ENCODE measurements at places on chromosomes 12 and 14.

DNA sequence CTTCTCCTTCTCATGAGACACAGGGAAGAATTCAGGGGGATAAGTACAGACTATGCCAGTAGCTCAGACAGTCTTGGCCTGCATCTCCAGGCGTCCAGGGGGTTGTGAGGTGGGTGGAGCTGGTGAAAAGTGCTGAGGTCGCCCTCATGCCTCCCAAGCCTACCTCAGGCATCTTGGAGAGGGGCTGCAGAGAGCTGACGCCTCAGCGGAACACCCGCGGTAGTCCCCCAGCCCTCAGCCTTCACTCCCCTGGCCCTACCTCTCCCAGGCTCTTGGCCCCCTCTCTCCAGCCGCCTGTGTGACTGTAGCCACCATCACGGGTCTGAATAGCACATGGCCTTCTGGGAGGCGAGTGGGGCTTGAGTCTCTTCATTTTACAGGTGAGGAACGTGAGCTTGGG lies 59.8 kb upstream of the DLK1 start:
- no peak for DNase-seq

GRCh38 chr12:52573306-52573705 lies 337 bp downstream of the KRT74 start:
- no peak for DNase-seq

GRCh38 chr12:26121323-26122060 lies 3.3 kb downstream of the BHLHE41 start:
- DNase-seq: no peak

DNA sequence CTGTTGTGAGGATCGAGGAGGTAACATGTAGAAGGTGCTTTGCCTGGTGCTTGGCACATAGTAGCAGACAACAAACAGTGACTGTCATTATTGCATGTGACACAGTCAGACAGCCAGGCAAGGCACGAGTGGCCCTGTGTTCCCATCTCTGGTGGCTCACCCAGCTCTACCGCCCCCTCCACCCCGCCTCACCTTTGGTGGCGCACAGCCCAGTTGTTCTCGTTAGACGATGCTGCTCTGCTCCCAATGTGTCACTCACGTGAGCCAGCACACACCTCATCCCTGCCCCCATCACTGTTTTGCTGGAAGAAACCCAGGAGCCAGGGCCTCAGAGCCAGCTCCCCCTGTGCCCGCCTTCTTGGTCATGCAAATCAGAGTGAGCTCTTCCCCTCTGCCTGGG lies 113.3 kb downstream of the CALM1 start:
- no peak for DNase-seq

DNA sequence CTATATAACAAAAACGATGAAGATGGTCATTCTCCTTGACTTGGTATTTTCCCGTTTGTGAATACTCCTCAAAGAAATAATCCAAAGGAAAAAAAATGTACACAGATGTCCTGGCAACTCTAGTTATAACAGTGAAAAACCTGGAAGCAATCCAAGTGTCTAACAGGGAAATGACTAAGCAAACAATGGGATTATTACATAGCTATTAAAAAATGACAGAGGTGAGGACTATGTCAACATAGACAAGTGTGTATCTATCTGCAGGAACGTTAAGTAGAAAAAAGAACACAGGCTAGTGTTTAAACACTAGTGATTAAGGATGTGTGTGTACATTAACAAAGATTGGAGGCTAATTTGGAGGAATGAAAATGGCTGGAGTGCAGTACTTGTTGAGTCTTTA lies 5.9 kb upstream of the APOLD1 start:
- no peak for DNase-seq

GRCh38 chr12:130080205-130080604 lies 82.1 kb upstream of the FZD10 start:
- DNase-seq: no peak

- no peak for DNase-seq
These were observed 50.7 kb downstream of the BCAT1 start for GRCh38 chr12:24898185-24898584.

GRCh38 chr12:124744273-124744640 lies 119.4 kb downstream of the SCARB1 start:
- DNase-seq: no peak

- DNase-seq: no peak
These were observed 1108.3 kb upstream of the FLRT2 start for GRCh38 chr14:84421621-84422020.

GRCh38 chr12:4555804-4556203 lies 6.2 kb upstream of the DYRK4 start:
- no peak for DNase-seq

DNA sequence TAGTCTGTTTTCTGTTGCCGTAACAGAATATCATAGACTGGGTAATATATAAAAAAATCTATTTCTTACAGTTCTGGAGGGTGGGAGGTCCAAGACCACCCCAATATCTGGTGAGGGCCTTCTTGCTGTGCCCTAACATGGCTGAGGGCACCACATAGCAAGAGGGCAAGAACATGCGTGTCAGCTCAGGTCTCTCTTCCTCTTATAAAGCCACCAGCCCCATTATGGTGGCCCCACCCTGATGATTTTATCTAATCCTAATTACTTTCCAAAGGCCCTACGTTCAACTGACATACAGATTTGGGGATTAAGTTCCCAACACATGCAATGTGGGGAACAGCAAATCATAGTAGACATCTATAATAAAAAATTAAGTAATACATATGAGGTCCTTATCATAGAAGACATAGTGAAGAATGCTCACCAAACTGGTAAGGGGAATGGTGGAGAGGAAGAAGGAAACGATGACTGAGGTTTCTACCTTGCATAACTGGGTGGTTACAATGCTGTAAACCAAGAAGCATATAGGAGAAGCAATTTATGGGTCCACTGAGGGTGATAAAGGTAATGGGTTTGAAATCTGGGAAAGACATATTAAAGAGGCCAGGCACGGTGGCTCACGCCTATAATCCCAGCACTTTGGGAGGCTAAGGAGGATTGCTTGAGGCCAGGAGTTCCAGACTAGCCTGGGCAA lies 27.0 kb downstream of the BTBD7 start:
- no peak for DNase-seq

GRCh38 chr14:74324931-74325361 lies 22.2 kb upstream of the ABCD4 start:
- DNase-seq: no peak

DNA sequence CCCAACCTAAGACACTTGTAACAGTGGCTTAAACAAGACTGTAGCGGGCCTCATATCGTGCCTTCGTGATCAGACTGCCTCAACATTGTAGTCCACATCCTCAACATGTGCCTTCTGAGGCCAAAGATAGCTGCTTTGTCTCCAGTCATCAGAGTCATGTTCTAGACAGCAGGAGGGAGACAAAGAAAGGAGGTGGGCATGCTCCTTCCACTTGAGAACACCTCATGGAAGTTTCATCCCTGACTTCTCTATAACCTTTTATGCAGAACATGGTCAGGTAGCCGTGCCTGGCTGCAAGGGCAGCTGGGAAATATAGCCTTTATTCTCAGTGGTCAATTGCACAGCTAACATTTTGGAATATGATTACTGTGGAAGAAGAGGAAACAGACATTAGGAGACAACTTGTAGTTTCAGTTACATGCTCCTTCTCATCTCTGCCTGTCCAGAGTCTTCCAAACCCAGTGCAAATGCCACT lies 25.3 kb upstream of the DHRS2 start:
- DNase-seq: no peak

GRCh38 chr14:99728231-99728920 lies 44.3 kb downstream of the CYP46A1 start:
- no peak for DNase-seq

GRCh38 chr14:71362920-71363584 lies 455.8 kb downstream of the PCNX1 start:
- no peak for DNase-seq

GRCh38 chr12:116346741-116347140 lies 69.2 kb upstream of the MED13L start:
- DNase-seq: no peak

GRCh38 chr12:123914726-123915333 lies 57.8 kb downstream of the CCDC92 start:
- DNase-seq: no peak

- DNase-seq: no peak
These were observed 13.8 kb downstream of the FBRSL1 start for GRCh38 chr12:132503618-132504204.

DNA sequence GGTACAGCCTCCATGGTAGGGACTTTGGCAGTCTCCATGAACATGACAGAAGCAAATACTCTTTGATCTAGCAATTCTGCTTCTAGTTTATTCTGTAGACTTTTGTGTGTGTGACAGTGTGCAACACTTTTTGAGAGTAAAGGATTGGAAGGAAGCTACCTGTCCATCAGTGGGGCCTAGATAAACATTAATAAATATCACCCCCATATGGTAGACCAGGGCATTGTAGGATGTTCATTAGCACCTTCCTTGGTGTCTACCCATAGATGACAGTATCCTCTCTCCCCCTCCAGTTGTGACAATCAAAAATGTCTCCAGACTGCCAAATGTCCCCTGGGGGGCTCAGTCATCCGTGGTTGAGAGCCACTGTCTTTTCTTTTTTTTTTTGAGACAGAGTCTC lies 10.8 kb downstream of the SNRNP35 start:
- DNase-seq: no peak

GRCh38 chr14:85178864-85179263 lies 351.1 kb upstream of the FLRT2 start:
- no peak for DNase-seq

DNA sequence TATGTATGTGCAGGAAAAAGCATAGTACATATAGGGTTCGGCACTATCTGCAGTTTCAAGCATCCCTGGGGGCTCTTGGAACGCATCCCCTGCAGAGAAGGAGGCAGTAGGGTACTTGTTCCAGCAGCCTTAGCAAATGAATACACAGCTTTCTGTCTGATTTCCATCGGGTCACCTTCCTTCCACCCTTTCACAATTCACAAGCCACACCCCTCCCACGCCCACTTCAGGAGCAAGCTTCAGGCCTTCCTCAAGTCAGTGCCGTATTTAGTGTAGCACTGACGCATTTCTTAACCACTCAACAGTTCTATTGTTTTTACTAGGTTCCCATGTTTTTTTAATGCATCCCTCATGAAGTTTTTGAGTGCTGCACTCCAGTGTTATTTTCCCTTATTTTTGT lies 64.2 kb downstream of the CLMN start:
- no peak for DNase-seq

GRCh38 chr12:127780881-127781280 lies 486.1 kb upstream of the TMEM132C start:
- no peak for DNase-seq

DNA sequence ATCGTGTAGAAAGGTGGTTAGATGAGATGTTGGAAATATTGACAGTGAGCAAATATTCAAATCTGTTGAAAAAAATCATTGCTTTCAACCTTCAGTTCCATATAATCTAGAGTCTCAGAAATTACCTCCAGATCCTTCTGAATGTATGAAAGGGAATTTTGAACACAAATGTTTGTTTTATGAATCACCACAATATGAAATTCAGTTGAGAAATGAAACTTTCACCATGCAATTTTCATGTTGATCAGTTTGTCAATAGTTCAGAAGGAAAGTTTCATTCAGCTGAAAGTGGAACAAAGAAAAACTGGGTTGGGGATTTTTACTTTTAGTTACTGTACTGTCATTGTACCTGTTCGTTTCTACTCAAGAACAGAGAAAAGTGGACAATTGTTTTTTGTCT lies 953.6 kb downstream of the SLC6A15 start:
- DNase-seq: no peak

GRCh38 chr14:74510223-74510931 lies 16.8 kb downstream of the ISCA2 start:
- DNase-seq: no peak

DNA sequence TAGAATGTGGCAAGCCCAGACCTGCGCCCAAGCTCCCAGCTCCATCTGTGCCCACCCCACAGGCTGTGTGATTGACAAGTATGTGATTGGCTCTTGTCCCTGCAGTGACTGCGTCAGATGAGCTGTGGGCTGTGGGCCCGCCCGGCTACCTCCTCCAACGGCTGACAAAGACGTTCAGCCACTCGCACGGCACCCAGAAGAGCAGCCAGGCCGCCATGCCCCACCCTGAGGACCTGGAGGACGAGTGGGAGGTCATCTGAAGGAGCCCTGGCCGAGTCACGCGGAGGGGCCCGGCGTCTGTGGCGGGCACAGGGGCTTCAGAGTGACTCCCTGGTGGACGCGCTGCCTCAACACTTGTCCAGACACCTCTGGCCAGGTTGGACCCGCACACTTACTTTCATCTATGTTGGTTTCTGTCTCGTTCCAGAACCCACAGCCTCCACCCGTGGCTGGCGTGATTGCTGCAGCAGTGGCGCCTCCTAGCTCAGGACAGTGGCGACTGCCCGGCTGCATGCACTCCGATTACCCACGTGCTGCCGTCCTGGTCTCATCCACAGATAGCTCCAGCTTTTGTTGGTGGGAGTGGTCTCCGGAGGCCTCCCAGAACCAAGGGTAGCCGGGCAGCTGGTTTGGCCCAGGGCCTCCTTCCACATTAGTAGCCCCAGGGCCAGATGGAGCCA lies 11.4 kb downstream of the ANKRD9 start:
- no peak for DNase-seq

DNA sequence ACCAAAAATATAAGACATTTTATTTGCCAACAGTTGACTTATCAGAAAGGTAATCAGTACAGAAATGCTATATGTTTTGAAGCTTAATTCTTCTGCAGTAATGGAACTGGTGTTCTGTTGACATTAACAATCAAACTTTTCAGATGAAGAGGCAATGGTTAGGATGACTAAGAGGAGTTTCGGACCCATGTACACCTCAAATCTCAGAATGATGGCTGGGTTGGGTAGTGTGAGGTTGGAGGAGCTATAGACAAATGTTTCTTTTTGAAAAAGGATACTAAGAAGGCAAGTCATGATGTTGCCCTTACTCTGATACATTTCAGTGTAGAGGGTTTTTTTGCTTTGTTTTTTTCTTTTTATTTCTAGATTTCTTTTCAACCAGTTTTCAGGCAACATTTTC lies 66.9 kb downstream of the KNTC1 start:
- no peak for DNase-seq

DNA sequence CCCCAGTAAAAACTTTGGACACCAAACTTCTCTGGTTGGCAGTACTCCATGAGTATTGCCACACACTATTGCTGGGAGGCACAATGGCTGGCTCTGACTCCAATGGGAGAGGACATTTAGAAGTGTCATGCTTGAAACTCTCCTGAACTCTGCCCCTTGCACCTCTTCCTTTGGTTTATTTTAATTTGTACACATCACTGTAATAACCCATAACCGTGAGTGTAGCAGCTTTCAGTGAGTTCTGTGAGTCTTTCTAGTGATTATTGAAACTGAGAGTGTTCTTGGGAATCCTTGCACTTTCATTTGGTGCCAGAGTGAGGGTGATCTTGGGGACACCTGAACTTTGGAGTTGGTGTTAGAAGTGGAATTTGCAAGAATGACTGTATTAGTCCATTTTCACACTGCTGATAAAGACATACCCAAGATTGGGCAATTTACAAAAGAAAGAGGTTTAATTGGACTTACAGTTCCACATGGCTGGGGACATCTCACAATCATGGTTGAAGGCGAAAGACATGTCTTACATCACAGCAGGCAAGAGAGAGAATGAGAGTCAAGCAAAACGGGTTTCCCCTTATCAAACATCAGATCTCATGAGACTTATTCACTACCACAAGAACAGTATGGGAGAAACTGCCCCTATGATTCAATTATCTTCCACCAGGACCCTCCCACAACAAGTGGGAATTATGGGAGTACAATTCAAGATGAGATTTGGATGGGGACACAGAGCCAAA lies 41.3 kb upstream of the CEP83 start:
- no peak for DNase-seq
